ENCODE measurements at places on chromosomes 12 and 14.

GRCh38 chr14:99755629-99756603 lies 37.3 kb upstream of the EML1 start:
- no peak for DNase-seq

DNA sequence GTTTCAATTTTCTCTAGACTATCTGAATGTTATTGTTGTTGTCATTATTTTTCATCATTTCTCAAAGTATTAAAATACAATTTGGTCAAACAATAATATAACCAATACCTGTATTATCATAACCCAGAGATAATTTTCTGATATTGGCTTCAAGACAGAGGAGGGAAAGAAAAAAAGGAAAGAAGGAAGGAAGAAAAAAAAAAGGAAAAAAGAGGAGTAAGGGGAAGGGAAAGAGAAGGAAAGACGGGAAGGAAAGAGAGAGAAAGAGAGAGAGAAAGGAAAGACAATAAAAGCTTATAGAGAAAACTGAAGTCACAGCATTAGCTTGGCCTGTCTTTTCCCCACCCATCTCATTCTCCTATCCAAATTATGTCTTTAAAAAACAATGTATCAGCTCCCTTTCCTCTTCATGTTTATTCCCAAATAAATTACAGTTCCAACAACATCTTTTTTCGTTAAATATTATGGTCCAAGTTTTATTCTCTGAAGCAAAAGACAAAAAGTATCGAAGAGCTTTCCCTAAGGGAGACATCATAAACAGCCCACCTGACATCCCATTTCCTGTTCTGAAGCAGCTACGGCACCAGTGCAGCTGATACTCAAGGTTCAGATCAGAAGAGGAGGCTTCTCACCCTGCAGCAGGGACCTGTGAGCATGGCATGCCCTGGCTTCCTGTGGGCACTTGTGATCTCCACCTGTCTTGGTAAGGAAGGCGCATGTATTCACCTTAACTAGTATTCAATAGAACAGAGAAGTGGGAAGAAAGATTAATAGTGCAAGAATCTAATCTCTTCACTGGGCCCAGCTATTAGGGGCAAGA lies 308.3 kb downstream of the DAD1 start:
- DNase-seq = no peak

GRCh38 chr12:85029456-85029855 lies 6.6 kb downstream of the TSPAN19 start:
- DNase-seq = no peak

DNA sequence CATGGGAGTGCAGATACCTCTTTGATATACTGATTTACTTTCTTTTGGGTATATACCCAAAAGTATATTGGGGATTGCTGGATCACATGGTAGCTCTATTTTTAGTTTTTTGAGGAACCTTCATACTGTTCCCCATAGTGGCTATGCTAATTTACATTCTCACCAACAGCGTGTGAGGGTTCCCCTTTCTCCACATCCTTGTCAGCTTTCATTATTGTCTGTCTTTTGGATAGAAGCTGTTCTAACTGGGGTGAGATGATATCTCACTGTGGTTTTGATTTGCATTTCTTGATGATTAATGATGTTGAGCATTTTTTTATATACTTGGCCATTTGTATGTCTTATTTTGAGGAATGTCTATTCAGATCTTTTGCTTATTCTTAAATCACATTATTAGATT lies 44.1 kb upstream of the JDP2 start:
- no peak for DNase-seq

DNA sequence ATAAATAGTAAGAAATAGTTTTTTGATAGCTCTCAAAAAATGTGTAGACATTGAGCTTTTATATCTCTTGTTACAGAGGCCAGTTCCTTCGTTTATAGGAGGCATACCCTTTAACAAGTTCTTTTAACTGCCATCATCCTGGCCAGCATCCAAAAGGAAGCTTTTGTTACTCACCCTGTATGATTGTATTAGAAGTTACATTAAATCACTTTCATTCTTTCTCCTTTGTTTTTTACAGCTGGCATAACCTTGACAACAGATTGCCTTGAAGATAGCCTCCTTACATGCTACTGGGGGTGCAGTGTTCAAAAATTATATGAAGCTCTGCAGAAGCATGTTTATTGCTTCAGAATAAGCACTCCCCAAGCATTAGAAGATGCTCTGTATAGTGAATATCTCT lies 20.1 kb downstream of the CGRRF1 start:
- no peak for DNase-seq

- DNase-seq = no peak
These were observed 257.2 kb downstream of the NELL2 start for GRCh38 chr12:44618946-44619345.

- DNase-seq = no peak
These were observed 6.2 kb downstream of the IFT43 start for GRCh38 chr14:75991753-75992152.
